Activated naive CD8-positive, alpha-beta T cell treated with anti-CD3 and anti-CD28 coated beads, Interleukin-2, amount 50 U/mL, for 24 hours (primary cell): ENCODE measurements at places on chromosomes 4 and X.
A peak's percentile ranks its signal among the peaks of the same experiment; 100 is the strongest.

GRCh38 chr4:109921384-109921808, 8.7 kb downstream of the EGF start:
- no peak for DNase-seq
- H3K27ac ChIP-seq: no peak overlapping the region
- no peak overlapping the region for H3K4me3 ChIP-seq
- H3K36me3 ChIP-seq: no peaks in the 10 kb centered on the region
- peaks cover 2% of the 10 kb centered on the region for H3K27me3 ChIP-seq

GRCh38 chr4:158965226-158965625, 137.7 kb upstream of the RAPGEF2 start:
- H3K27me3 ChIP-seq: no peaks in the 10 kb centered on the region
- no peak for DNase-seq
- H3K4me1 ChIP-seq: no peaks in the 10 kb centered on the region
- no peaks in the 10 kb centered on the region for H3K36me3 ChIP-seq
- H3K4me3 ChIP-seq: no peak overlapping the region
- H3K27ac ChIP-seq: no peak overlapping the region

- no peak within 1 kb of the TSS for H3K4me3 ChIP-seq
- no peak within 1 kb of the TSS for H3K27ac ChIP-seq
- peaks cover 2% of the 10 kb centered on the region for H3K27me3 ChIP-seq
- H3K36me3 ChIP-seq: no peaks in the 10 kb centered on the region
- H3K4me1 ChIP-seq: no peaks in the 10 kb centered on the region
Measured at GRCh38 chr4:158521484-158522088, at the start of gene RXFP1. Gene RXFP1, plus strand, starts transcription at chr4:158521882. Its CDS starts 95 bp downstream, at chr4:158521977.

DNA sequence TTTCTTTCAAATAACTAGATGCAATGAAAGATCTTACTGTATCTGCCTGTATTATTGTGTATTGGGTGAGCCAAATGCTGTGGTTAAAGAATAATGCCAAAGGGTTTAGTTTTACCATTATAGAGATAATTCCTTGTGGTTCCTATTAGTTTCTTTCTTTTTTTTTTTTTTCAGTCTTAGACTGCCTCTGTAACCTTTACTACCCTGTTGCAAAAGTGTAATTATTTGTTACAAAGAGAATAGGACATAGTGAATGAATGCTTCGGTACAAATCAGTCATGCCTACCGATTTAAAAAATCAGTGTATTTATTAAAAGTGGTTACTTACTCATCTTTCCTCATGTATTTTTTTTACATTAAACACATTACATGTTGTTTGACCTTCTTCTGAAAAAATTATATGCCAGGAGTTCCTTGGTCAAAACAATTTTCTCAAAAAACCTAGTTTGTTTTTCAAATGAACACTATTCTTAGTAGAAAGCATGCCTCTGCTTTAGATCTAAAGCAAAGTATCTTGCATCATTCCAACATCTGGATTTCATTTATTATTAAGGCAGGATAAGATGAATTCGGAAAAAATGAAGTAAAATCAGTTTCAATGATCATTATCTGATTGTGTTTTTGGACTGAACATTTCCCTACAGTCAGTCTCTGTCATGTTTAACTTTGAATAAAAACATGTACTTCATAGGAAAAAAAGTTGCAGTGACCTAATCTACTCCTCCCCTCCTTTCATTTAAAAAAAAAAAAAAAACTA, 21.2 kb upstream of the SYNPO2 start:
- no peak overlapping the region for H3K27ac ChIP-seq
- H3K36me3 ChIP-seq: no peaks in the 10 kb centered on the region
- no peaks in the 10 kb centered on the region for H3K27me3 ChIP-seq
- H3K4me3 ChIP-seq: no peak overlapping the region
- no peaks in the 10 kb centered on the region for H3K4me1 ChIP-seq

DNA sequence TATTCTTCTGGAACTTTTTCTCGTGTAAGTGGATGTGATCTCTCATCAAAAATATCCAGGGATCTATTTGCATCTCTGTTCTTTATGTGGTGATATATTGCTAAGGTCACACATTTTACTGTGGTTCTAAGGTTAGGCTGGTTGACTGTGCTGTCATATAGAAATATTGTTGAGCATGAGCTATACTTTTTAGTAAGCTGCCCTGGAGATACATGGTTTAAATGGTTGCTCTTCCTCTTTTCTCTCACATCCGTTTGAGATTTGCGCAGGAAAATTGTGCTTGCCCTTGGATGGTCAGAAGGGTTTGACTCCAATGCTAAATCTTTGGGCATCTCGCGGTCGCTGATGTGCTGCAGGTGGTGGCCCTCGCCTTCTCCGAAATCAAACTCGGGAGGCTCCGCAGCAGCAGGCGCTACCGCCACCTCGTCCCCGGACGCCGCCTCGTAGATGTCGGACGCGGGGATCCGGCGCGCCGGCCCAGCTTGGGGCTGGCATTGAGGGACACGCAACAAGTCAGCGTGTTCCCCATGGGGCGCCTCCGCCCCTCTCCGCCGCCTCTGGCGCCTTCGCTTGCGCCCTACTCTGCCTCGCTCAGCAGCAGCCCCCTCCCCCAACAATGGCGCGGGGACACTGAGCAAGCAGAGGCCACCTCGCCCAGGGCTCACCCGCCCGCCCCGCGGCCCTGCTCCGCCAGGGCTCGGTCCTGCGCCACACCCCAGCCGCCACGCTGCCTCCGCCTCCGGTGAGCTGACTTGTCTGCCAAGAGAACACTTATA, 154.5 kb downstream of the MSN start:
- H3K4me3 ChIP-seq: peak overlapping the region; percentile 65
- H3K27ac ChIP-seq: peak overlapping the region; percentile 64
- no peaks in the 10 kb centered on the region for H3K36me3 ChIP-seq
- H3K27me3 ChIP-seq: peaks cover 2% of the 10 kb centered on the region
- DNase-seq: peak; percentile 41

- peaks cover 41% of the 10 kb centered on the region for H3K36me3 ChIP-seq
- no peaks in the 10 kb centered on the region for H3K27me3 ChIP-seq
- no peak overlapping the region for H3K27ac ChIP-seq
- no peak overlapping the region for H3K4me3 ChIP-seq
- no peak for DNase-seq
Measured at GRCh38 chr4:145868637-145869409, 69.8 kb downstream of the ZNF827 start.

- H3K36me3 ChIP-seq: no peaks in the 10 kb centered on the region
- H3K27me3 ChIP-seq: no peaks in the 10 kb centered on the region
- no peak overlapping the region for H3K27ac ChIP-seq
- no peaks in the 10 kb centered on the region for H3K4me1 ChIP-seq
- no peak for DNase-seq
Measured at GRCh38 chr4:56730097-56730496, 49.0 kb upstream of the HOPX start.

- no peak for DNase-seq
- H3K27me3 ChIP-seq: no peaks in the 10 kb centered on the region
- no peak overlapping the region for H3K4me3 ChIP-seq
- no peak overlapping the region for H3K27ac ChIP-seq
Measured at GRCh38 chr4:22458098-22458497, 57.8 kb downstream of the ADGRA3 start.

DNA sequence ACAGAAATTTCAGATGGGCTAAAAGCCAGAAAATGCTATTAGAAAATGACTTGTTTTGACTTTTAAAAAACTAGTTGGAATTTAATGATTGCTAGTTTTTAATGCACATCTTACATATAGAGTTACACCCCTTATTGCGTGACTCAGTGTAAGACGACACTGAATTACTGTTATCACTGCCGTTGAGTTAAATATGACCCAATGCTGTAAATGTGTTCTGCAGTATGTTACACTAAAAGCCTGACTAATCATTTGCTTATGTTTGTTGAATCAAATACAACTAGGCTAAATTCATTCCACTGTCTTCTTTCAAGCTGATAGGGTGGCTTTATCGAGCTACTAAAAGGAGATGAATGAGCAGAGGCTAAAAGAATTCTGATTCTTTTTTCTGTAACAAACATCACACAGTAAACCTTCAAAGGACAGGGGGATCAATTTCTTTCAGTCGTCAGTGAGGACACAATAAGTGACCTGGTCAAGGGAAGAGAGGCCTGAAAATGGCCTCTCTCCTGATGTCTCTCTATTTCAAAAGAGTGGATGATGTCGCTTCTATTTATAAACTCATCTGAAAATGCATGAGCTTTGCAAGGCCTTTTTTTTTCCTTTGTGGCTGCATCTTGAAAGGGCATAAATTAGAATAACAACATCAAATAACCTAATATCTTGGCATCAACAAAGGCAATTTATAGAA, 142.2 kb upstream of the KCNIP4 start:
- no peaks in the 10 kb centered on the region for H3K36me3 ChIP-seq
- H3K27ac ChIP-seq: no peak overlapping the region
- no peaks in the 10 kb centered on the region for H3K4me1 ChIP-seq
- no peak overlapping the region for H3K4me3 ChIP-seq
- no peaks in the 10 kb centered on the region for H3K27me3 ChIP-seq
- DNase-seq: no peak

DNA sequence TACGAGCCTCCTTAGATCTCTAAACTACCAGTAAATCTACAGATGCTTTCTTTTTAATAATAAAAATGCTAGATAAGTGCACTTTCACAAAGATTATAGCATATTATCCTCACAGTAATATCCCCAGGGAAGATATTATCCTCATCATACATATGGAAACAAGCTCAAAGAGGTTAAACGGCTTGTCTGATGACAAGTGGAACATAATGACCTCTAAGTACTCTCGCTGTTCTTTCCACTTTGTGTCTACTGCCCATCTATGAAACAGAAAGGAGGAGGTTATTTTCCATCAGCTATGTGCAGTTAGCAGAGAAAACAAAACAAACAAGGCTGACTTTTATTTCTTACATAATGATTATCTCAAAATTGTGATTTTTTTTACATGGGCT, 42.8 kb upstream of the PRDM8 start:
- no peaks in the 10 kb centered on the region for H3K27me3 ChIP-seq
- H3K4me1 ChIP-seq: peaks cover 30% of the 10 kb centered on the region
- DNase-seq: no peak
- no peaks in the 10 kb centered on the region for H3K36me3 ChIP-seq
- peak overlapping the region; percentile 48 for H3K4me3 ChIP-seq

- H3K36me3 ChIP-seq: no peaks in the 10 kb centered on the region
- no peak overlapping the region for H3K4me3 ChIP-seq
- H3K27me3 ChIP-seq: no peaks in the 10 kb centered on the region
- DNase-seq: no peak
Measured at GRCh38 chr4:85774000-85774399, 299.1 kb downstream of the ARHGAP24 start.

DNA sequence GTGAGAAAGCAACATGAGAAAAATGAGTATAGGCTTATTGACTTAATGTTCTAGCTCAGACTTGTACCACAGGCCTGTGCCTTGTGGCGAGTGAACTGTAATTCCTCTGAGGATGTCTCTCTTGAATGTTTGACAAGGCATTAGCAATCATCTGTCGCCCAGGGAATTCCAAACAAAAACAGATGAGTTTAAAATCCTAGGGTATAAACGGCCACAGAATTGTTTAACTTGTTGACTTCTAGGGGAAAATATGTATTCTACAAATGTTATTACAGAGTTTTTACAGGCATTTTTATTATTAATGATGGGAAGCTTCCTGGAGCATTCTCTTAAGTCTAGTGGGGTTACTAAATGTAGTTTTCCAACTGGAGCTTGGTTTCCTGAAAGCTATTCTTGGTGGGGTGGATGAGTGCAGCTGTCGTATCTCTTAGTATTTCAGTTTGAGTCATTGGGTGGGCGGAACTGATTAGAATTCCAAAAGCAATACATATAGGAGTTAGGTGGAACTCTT, 40.6 kb downstream of the ARHGAP10 start:
- H3K27ac ChIP-seq: no peak overlapping the region
- no peaks in the 10 kb centered on the region for H3K27me3 ChIP-seq
- DNase-seq: no peak
- H3K36me3 ChIP-seq: no peaks in the 10 kb centered on the region
- no peak overlapping the region for H3K4me3 ChIP-seq

DNA sequence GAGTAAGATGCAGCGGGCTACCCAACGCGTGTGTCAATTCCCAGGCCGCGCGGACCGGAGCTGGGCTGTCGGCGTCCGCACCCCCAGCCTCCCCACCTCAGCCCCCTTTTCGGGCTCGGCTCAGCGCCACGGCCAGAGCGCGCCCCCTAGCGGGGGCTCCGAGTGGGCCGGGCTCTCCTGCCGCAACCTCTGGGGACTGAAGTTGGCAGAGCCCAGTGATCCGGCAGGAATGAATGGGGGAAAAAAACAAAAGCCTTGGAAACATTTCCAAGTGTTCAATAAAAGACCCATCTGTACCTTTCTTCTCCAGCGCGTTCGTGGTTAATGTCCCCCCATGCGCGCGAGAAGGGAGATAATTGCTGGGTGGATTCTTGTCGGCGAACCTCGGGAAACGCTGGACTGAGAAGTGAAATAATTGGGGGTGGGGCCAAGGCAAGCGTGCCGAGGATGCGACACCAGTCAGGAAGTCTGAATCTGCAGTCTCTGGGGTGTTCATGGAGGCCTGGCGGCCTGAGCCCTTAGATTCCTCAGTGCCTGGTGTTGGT, 5.2 kb upstream of the ARX start:
- DNase-seq: peak; percentile 52
- peaks cover 67% of the 10 kb centered on the region for H3K27me3 ChIP-seq
- peaks cover 16% of the 10 kb centered on the region for H3K4me1 ChIP-seq
- no peak overlapping the region for H3K4me3 ChIP-seq
- no peak overlapping the region for H3K27ac ChIP-seq
- no peaks in the 10 kb centered on the region for H3K36me3 ChIP-seq

DNA sequence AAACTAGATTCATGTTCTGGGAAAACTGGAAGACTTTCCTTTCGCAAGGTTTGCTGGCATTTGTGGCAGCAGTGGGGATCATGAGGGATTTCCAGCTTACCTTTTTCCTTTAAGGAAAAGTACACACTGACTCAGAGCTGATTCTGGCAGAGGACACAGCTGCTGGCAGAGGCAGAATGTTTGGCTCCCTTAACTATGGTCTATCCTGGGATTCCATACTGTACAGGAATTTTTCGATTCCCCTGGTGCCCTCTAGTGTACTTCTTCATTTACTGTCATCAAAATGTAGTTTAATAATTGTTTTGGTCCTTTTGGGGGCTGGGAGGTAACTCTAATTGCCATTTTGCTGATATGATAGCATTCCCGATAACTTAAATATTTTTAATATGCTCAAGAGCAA, 152.7 kb downstream of the GABRG1 start:
- H3K4me3 ChIP-seq: no peak overlapping the region
- no peaks in the 10 kb centered on the region for H3K4me1 ChIP-seq
- H3K36me3 ChIP-seq: no peaks in the 10 kb centered on the region
- no peak for DNase-seq
- H3K27me3 ChIP-seq: no peaks in the 10 kb centered on the region
- H3K27ac ChIP-seq: no peak overlapping the region

DNA sequence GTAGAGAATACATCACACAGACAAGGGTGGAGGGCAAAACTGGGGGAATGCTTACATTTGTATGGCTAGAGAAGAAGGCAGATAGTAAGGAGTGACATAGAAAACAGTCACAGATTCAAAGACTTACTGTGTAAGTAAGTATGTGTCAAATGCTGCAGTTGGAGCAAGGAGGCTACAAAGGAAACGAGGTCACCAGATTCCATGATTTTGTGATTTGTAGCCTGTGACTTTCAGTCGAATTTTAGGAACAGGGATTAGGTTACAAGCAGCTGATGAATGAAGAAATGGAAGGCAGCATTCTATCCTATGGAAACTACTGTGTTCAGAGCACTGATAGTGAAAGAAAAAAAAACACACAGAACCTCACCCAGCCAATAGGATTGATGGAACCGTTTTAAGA, 407.9 kb downstream of the IL15 start:
- peaks cover 15% of the 10 kb centered on the region for H3K36me3 ChIP-seq
- H3K27ac ChIP-seq: no peak overlapping the region
- no peaks in the 10 kb centered on the region for H3K27me3 ChIP-seq
- peaks cover 11% of the 10 kb centered on the region for H3K4me1 ChIP-seq
- no peak overlapping the region for H3K4me3 ChIP-seq
- no peak for DNase-seq
